HT1080 (cell line): ENCODE measurements at places on chromosomes 12 and 14. TPM values are rescaled to one million over a fixed set of nuclear protein-coding genes. Genes with fewer than 3 reads are reported as not detected.

PTPRB gene
- 0.77 and 0.87 TPM in 2 replicates for total RNA-seq

PPM1H gene
- 2.1 and 3.0 TPM in 2 replicates for total RNA-seq

POTEM gene
- total RNA-seq = 0.10 TPM in 1 of 2 replicates, not detected in the other

RPL10L gene
- not detected in 2 replicates for total RNA-seq

GUCY2C gene
- total RNA-seq = 0.17 TPM in 1 of 2 replicates, not detected in the other

PLCZ1 gene
- 0.07 TPM in 1 of 2 replicates, not detected in the other for total RNA-seq

SPTB gene
- 1.9 TPM in 2 replicates for total RNA-seq

IL31 gene
- total RNA-seq = not detected in 2 replicates

VRTN gene
- not detected in 2 replicates for total RNA-seq

CLEC4D gene
- total RNA-seq = not detected in 2 replicates

MUCL1 gene
- total RNA-seq = not detected in 2 replicates

TAS2R42 gene
- total RNA-seq = not detected in 2 replicates

TSPAN19 gene
- total RNA-seq = 0.10 TPM in 1 of 2 replicates, not detected in the other

TEX22 gene
- total RNA-seq = 0.20 TPM in 1 of 2 replicates, not detected in the other

TRPV4 gene
- total RNA-seq = 0.50 and 0.72 TPM in 2 replicates

GALNT9 gene
- total RNA-seq = 0.30 TPM in 1 of 2 replicates, not detected in the other

SERPINA9 gene
- total RNA-seq = not detected in 2 replicates

ACOT6 gene
- not detected in 2 replicates for total RNA-seq

JDP2 gene
- 26.9 and 29.3 TPM in 2 replicates for total RNA-seq

KRT1 gene
- not detected in 2 replicates for total RNA-seq

KRT72 gene
- not detected in 2 replicates for total RNA-seq

RPS6KA5 gene
- 3.0 and 3.6 TPM in 2 replicates for total RNA-seq

RNF212B gene
- not detected in 2 replicates for total RNA-seq

ARHGEF25 gene
- total RNA-seq = 5.7 and 6.0 TPM in 2 replicates

RERG gene
- total RNA-seq = not detected in 2 replicates

ASB2 gene
- total RNA-seq = not detected in 2 replicates

TPH2 gene
- not detected in 2 replicates for total RNA-seq

OXA1L gene
- total RNA-seq = 150 and 207 TPM in 2 replicates

ITGB7 gene
- total RNA-seq = not detected in 2 replicates

GNG2 gene
- total RNA-seq = 3.3 and 5.1 TPM in 2 replicates

RIPK3 gene
- total RNA-seq = 0.08 TPM in 1 of 2 replicates, not detected in the other

ABCC9 gene
- 0.35 and 0.47 TPM in 2 replicates for total RNA-seq

KRT6C gene
- total RNA-seq = not detected in 2 replicates
